ENCODE measurements at places on chromosomes 12 and 14.

DNA sequence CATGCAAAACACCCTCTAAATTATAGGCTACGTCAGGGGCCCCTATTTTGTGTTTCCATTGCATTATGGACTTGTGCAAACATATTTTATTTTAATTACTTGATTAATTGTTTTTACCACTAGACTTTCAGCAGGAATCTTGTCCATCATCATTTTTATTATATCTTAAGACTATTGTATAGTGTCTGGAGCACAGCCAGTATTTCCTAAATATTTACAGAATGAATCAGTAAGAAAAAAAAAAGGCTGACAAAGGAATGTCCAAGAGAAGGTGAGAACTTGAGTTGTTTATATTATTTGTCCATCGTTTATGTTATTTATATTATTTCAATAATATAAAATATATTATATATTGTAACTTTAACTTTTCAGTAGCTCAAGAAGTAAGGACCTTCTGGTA is 664.7 kb downstream of the SLC6A15 start:
- DNase-seq: no peak

- DNase-seq: no peak
Measured at GRCh38 chr12:109836916-109837315, 3.7 kb upstream of the TRPV4 start.

GRCh38 chr12:98754095-98754494 is 109.0 kb downstream of the APAF1 start:
- DNase-seq: no peak

DNA sequence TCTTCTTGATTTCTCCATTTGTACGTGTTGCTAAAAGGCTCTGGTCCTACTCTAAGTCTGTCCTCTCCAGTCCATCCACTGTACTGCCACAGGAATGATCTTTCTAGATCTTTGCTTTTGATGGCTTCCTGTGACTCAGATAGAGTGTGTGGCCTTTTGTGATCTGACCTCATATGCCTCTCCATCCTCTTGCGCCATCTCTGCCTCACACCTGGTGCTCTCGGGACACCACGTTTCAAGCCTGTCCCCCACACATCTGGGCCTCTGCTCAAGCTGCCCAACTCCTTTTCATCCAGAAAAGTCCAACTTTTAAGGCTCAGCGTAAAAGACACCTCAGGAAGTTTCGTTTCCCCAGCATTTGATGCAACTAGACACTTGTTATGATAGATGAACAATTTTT is 39.0 kb downstream of the DCAF4 start:
- DNase-seq: no peak

- DNase-seq: no peak
Measured at GRCh38 chr12:90069711-90070110, 361.1 kb upstream of the ATP2B1 start.

GRCh38 chr12:64825143-64826021 is 935 bp downstream of the TBC1D30 start:
- DNase-seq: no peak
